ENCODE measurements at places on chromosomes 16 and 17.
A peak's percentile ranks its signal among the peaks of the same experiment; 100 is the strongest.

DNA sequence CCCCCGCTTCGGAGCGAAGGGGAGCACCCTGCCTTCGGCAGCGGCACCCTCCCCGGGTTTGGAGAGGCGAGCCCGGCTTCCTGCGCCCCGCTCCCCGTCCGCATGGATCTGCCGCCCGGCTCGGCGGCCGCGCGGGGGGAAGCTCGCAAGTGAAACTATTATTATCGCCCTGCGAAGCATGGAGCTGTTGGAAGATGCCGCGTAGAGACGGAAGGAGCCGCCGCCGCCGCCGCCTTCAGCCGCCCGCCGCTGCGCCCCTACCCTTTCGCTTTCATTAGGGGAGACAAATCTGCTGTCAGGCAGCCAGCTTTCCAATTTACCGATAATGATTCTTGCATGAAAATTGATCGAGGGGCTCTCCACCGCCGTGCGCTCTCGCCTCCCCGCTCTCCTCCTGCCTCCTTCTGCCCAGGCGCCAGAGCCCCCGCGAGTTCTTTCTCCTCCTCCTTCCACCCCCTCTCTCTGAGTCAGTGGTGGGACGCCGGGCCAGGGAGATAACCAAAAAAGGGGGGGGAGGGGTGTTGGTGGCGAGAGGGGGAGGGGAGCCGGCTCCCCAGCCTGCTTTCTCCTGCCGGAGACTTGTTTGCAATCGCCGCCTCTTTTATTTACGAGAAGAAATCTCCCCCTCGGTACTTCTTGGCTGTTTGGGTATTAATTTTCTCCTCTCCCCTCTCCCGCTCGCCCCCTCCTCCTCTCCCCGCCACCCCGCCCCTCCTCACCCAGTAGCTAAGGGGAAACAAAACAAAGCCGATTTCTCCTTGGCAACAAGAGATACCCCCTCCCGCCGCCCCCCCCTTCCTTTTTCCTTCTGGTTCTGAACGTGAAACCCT is 58.0 kb upstream of the GSE1 start:
- DNase-seq: peak; percentile 53

DNA sequence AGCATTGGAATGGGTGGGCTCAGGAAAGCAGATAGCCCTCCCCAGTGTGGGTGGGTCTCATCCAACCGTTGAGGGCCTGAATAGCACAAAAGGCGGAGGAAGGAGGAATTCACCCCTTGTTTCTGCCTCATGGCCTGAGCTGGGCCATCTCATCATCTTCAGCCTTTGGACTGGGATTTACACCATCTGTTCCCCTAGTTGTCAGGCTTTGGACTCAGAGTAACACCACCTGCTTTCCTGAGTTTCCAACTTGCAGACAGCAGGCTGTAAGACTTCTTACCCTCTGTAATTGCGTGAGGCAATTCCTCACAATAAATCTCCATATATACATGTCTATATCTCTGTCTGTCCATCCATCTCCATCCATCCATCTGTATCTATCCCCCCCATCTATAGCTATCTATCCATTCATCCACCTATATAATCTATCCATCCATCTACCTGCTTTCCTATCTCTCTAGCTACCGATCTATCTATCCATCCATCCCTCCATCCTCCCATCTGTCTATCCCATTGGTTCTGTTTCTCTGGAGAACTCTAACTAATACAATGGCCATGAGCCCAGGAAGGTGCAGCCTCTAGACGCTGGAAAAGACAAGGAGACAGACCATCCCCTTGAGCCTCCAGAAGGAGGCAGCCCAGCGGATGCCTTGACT is 21.3 kb downstream of the DNAH17 start:
- no peak for DNase-seq

- DNase-seq: no peak
These were observed 282.9 kb downstream of the SOX9 start for GRCh38 chr17:72403713-72404209.

GRCh38 chr17:28807925-28808634 is 34.5 kb downstream of the FAM222B start:
- peak; percentile 92 for DNase-seq

- no peak for DNase-seq
These were observed 1.5 kb upstream of the PRKCA start for GRCh38 chr17:66300956-66301355.

DNA sequence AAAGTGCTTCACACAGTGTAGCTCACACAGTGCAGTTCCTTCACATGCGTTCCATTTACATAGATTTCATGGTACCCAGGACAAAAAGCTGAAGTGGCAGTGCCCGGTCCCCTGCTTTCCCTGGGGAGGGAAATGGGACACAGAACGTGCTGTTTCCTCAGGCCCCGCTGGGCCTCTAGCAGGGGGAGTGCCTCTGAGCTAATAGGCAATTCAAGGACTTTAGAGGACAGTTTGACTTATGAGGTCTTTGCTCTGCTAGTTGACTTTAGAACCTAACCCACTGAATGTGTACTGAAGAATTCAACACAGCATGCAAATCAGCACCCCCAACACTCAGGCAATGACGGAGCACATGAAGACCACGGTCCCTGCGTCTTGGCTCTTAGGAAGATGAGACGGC is 6.8 kb downstream of the CDIP1 start:
- DNase-seq: no peak

DNA sequence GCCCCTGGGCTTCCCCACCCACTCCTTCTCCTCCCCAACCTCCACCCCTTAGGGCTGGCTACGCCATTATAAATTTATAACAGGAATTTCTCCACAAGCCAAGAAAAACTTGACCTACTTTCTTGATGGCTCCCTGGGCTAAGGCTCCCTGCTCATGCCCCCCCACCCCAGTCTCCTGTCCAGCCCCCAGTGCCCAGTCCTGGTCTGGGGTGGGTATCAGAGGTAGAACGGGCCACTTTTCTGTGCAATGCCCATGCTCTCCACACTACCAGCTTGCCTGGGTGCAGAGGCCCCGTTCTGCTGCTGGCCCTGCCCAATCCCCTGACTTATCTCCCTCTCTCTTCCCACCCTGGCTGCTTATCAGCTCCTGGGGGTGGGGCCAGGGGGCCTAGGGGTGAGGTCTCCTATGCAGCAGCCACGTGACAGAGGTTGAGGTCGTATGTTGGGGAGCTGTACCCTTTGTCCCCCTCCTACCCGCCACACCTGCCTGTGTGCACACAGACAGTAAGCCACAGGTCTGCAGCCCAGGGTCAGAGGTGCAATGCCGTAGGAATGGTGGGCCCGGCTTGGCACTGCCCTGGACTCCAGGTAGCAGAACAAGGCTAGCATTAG is 10.1 kb downstream of the THRA start:
- no peak for DNase-seq

DNA sequence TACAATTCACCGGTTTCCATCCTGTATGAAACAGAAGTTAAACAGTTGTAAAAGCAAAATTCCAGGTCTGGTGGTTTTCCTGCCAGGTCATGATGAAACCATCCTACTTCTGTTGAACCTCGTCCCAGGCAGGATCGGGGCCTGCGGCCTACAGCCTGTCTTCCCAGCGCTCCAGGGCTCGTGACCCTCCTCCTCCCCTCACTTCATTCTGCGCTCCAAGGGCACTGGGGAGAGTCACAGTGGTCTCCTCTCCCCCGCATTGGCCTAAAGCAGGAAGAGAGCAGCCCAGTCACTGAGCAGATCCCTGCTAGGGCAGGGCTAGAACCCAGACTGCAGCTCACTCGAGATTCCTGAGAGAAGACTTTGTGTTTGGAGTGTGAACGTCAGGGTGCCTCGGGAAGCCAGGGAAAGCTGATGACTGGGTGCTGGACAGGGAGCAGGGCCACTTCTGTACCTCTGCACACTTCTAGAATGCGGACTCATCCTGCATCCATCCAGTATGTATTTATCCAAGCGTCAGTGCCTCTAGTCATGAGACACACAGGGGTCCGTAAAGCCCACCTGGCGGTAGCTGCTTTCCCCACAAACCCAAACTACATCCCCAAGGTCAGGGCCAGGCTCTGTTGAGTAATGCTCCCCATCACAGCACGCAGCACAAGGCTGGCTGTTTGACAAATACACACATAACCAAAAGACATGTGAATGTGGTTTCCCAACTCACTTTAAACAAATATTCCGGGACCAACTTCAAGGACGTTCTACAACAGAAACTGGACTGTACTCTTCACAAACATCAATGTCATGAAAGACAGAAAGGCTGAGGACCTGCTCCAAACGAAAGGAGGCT is 1.7 kb upstream of the ITGAE start:
- DNase-seq: no peak

GRCh38 chr16:30075503-30076275 is at the start of gene PPP4C:
PPP4C (plus strand) TSS chr16:30075994; CDS start chr16:30076378, 384 bp downstream.
- peak; percentile 69 for DNase-seq

DNA sequence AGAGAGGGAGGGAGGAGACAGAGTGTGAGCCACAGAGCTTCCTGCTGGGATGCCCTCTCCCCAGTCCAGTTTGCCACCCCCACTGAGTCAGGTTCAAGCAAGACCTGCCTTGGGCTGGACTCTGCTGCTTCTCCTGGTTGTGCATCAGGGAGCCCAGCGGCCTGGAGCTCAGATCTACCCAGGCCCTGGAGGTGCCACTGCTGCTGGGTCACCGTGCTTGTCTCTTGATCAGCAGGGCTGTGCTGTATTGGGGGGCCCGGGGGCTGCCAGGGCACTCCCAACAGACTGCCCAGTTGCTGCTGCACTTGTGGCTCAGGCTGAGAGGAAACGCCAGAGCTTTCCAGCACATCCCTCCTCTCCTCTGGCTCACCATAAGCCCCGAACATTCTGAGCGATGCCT is 8.9 kb downstream of the TLE7 start:
- no peak for DNase-seq

- peak; percentile 77 for DNase-seq
These were observed 5.8 kb upstream of the DHRS13 start for GRCh38 chr17:28908640-28909167.

GRCh38 chr16:73771196-73772064 is 525.2 kb upstream of the PSMD7 start:
- no peak for DNase-seq

- DNase-seq: no peak
These were observed 14.2 kb downstream of the FAM83G start for GRCh38 chr17:18990331-18990730.

GRCh38 chr16:11139326-11140097 is 116.5 kb downstream of the SOCS1 start:
- no peak for DNase-seq

DNA sequence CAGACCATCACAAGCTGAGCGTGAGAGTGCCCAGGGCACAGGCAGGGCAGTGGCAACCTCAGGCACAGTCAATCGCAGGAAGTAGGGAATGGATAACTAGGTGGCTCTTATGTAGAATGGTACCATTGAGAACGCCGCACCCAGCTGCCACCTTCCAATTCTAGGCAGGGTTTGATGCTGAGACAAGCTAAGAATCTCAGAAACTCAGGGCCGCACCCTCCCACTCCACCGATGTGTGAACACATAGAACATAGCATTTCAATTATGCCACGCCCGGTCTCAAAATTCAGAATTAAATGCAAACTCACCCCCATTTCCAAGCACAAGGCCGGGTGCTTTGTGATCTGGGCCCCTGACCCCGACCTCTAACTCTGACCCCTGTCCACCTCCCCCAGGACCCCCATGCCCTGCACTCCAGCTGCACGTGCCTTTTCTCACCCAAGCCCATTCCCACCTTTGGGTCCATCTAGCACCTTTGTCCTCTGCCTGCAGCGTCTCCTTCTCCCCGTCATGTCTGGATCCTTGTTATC is 178.4 kb downstream of the C16orf95 start:
- no peak for DNase-seq

DNA sequence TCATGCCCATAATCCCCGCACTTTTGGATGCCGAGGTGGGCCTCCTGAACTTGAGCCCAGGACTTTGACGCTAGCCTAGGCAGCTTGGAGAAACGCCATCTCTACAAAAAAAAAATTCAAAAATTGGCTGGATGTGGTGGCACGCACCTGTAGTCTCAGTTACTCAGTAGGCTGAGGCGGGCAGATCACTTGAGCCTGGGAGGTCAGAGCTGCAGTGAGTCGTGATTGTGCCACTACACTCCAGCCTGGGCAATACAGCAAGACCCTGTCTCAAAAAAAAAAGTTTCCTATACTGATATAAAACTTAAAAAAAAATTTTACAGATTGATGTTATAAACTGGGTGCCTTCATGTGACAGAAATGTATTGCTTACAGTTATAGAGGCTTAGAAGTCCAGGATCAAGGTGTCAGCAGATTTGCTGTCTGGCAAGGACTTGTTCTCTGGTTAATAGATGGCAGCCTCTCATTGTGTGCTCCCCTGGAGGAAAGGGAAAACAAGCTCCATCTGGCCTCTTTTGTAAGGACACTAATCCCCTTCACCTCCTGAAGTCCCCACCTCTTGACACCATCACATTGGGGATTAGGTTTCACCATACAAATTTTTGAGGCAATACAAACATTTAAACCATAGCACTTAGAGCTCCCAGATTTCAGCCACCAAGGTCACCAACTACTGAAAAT is 8.5 kb upstream of the CES3 start:
- DNase-seq: no peak

GRCh38 chr17:46027048-46027975 is 28.3 kb downstream of the STH start:
- DNase-seq: no peak

DNA sequence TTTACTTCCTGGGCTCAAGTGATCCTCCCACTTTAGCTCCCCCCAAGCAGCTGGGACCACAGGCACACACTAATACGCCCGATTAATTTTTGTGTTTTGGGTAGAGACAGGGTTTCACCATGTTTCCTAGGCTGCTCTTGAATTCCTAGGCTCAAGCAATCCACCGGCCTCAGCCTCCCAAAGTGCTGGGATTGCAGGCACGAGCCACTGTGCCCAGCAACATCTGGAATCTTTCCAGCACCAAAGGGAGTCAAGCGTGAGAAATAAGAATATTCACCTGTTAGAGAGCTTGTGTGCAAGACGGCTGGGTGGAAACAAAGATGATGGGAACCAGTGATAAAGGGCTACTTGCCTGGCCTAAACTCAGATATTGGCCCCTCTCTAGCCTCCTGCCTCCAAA is 14.2 kb upstream of the ALOX12B start:
- no peak for DNase-seq

DNA sequence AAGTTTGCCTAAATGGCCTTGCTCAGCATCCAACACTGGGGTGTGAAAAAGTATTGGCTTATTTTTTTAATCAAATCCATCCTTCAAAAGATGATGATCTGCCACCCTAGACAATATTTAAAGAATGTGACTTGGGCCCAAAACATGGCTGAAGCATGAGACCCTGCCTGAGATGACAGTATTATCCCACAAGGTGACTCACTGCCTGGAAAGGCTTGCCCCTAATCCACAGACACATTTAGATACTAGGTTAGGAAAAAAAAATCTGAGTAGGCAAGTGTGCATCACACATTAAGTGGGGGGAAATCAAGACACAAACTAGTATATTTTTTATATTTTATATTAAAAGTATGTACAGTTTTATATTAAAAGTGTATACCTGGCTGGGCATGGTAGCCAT is 38.4 kb downstream of the TOM1L2 start:
- DNase-seq: no peak

DNA sequence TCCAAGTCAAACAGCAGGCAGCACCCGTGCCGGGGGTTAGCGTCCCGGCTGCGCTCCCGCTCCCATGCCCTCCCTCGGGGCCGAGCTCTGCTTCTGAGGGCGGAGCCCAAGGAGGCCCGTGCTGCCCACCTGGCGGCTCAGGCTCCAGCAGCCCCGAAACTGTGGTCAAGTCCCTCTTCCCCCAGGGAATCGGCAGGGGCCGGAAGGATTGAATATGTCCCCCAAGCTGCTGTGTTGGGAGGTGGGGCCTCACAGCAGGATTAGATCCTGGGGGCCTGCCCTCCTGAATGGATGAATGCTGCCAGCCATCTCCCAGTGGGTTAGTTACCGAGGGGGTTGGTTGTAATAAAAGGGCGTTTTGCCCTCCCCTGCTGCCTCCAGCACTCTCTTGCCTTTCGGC is 33.9 kb downstream of the MAP2K3 start:
- DNase-seq: no peak

Measured in dermis microvascular lymphatic vessel endothelial cell (primary cell).